Thoracic aorta (tissue), 2 donors: ENCODE measurements at places on chromosomes 16 and 17.

DNA sequence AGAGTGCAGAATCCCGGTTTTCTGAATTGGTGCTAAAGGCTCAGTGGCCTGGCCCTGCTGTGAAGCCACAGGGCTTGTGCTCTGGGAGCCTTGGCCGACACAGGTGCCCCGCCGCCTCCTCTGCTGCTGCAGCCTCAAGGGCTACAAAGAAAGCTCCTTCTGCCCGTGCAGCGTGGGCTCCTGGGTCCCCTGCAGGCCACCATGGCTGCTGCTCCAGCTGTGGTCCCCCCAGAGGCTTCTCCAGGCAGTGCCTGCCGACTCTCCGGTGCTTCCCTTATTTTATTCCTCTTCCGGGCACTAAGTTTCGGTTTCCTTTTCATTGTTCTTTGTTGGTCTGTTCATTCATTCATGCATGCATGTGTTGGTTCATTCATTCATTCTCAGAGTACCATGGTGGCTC, 53.1 kb downstream of the CMIP start:
- H3K27ac ChIP-seq = no peak overlapping the region
- H3K27me3 ChIP-seq = no peaks in the 10 kb centered on the region
- H3K36me3 ChIP-seq = no peaks in the 10 kb centered on the region
- no peak overlapping the region for H3K4me3 ChIP-seq

DNA sequence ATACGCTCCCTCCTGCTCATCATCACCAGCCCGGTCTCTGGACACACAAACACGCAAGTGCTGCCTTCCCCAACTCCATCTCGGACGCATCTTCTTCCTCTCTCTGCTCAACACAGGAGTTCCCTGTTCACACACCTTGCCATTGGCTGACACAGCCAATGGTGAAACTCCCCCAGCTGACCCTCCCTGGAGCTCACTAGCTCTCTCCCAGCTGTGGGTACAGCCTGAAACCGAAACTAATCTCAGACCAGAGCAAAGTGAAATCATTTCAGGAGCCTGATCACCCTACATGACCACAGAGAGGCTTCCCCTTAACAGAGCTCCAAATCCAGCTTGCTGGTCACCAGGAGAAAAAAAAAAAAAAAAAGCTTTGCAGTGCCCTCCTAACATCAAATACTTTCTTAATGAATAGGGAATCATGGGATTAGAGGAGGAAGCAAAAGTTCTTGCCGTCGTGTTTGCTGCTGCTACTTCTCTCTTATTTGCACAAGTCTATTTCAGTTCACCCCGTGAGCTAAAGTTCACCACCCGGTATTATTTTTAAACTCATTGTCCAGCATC, 8.3 kb downstream of the CUEDC1 start:
- no peaks in the 10 kb centered on the region for H3K27me3 ChIP-seq
- peak overlapping the region; percentile 48 for H3K27ac ChIP-seq
- no peak for DNase-seq

GRCh38 chr17:6498356-6498755, 54.1 kb downstream of the PIMREG start:
- H3K27me3 ChIP-seq = no peaks in the 10 kb centered on the region
- H3K4me3 ChIP-seq = no peak overlapping the region
- H3K4me1 ChIP-seq = no peaks in the 10 kb centered on the region
- no peak overlapping the region for H3K27ac ChIP-seq

GRCh38 chr17:66829883-66830282, 5.0 kb upstream of the CACNG5 start:
- no peaks in the 10 kb centered on the region for H3K4me1 ChIP-seq
- H3K36me3 ChIP-seq = no peaks in the 10 kb centered on the region
- H3K27me3 ChIP-seq = no peaks in the 10 kb centered on the region

- DNase-seq = no peak
- H3K27me3 ChIP-seq = no peaks in the 10 kb centered on the region
- H3K27ac ChIP-seq = no peak overlapping the region
- no peak overlapping the region for H3K4me3 ChIP-seq
These were observed 135.4 kb downstream of the CLEC16A start for GRCh38 chr16:11079652-11080187.

DNA sequence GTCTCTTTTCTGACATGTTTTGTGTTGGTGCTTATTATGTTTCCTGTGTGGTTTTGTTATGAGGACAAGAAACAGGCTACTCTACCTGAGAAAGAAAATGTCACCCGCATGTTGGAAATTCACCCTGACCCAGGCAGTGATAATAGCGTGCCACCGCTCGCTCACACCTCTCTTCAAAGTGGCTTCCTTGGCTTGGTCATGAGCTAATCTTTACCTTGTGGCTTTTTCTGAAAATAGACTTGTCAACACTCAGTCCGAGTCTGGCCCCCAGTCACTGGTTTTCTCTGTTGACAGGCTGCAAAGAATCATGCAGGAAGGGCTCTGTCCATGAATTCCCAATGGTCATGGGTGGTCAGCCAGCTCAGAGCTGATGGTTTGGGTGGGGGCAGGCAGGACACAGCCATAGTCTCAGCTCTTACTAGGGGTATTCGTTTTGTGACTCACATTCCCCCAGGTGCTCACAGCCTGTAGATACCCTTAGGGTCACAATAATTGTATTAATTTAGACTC, 121.3 kb upstream of the CACNG5 start:
- H3K4me3 ChIP-seq = no peak overlapping the region
- DNase-seq = no peak
- H3K27ac ChIP-seq = no peak overlapping the region
- no peaks in the 10 kb centered on the region for H3K36me3 ChIP-seq

- no peak overlapping the region for H3K4me3 ChIP-seq
- no peak for DNase-seq
- peaks cover 12% of the 10 kb centered on the region for H3K36me3 ChIP-seq
- no peaks in the 10 kb centered on the region for H3K4me1 ChIP-seq
- no peak overlapping the region for H3K27ac ChIP-seq
These were observed 12.3 kb downstream of the SLX4 start for GRCh38 chr16:3599121-3599520.

DNA sequence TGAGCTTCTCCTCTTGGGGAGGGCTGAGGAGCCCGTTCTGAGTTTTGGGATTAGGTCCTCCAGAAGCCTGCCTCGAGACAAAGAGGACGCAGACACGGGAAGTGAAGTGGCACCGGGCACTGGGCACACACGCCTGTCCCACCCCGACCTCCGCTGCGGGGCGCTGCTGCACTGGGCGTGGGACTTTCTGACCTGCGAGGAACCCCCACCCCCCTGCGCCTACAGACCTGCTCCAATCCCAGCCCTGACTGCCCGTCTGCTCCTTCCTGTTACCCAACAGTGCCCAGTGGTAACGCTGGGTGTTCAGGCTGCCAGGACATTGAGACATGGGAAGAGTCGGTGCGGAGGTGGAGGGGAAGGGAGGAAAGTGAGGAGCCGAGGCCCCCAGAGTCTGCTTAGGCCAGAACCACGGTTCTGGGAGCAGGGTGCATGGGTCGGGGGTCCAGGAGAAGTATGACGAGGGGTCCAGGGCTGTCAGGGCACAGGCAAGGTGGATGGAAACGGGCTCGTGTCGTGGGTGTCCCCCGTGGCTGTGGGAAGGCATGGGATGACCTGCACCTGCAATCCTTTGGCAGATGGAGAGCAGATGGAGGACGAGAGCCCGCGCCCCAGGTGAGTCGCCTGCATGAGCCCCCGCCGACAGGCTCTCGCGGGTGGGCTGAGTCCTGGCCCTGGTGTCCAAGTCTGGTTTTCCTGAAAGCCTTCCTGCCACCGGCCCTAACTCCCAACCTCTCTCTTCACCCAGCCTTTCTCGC, 112.0 kb upstream of the CREBBP start:
- DNase-seq = no peak
- no peak overlapping the region for H3K27ac ChIP-seq
- H3K27me3 ChIP-seq = no peaks in the 10 kb centered on the region
- H3K36me3 ChIP-seq = peaks cover 4% of the 10 kb centered on the region

- H3K4me1 ChIP-seq = no peaks in the 10 kb centered on the region
- DNase-seq = no peak
- peaks cover 5% of the 10 kb centered on the region for H3K36me3 ChIP-seq
- H3K27ac ChIP-seq = no peak overlapping the region
These were observed 12.1 kb downstream of the HEATR9 start for GRCh38 chr17:35856603-35857002.

DNA sequence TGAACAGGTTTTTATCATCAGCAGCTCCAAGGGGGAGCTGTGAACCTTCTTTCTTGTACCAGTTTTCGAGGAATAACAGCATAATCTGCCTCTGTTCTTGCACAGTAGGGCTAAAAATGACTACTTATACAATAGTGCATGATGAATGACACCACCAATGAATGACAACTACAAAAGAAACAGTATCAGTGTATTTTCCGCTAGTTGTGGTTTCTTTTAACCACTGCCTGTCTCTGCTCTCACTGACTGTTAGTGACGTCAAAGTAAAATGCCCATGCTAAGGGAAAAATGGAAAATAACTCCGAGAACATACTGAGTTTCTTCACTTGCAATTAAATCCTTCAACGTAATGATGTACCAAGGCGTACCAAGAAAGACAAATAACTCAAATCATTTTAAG, 294.9 kb downstream of the MAP2K6 start:
- H3K27me3 ChIP-seq = no peaks in the 10 kb centered on the region
- no peaks in the 10 kb centered on the region for H3K36me3 ChIP-seq
- no peaks in the 10 kb centered on the region for H3K4me1 ChIP-seq
- no peak overlapping the region for H3K4me3 ChIP-seq

DNA sequence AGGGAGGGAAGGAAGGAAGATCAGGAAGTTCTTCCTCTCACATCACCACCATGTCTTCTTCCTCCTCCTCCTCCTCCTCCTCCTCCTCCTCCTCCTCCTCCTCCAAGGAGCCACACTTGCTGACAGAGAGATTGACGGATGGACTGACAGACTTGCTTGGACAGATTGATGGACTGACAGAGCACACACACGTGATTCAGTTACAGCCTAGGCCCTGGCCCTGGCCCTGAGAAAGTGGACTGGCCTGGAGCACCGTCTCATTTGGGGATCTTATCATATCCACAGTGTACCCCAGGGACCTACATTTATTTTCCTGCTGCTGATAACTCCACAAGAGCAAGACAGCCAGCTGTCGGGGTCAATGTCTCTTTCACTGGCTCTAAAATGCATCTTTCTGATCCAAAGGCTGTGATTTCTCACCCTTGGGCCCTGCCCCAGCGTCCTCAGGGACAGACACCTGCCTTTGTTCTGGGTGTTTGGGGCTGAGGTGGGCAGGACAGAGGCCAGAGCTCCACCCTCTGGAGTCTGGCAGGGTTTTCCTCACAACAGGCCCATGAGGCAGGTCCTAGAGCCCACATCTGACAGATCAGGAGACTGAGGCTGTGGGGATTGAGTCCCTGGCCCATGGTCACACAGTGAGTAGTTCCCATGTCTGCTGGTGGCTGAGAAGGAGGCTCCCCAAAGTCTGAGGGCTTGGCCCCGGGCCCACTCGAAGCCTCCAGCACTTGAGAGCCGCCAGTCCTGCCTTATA, 2.3 kb upstream of the P2RX1 start:
- H3K27ac ChIP-seq = peak overlapping the region; percentile 84
- H3K36me3 ChIP-seq = no peaks in the 10 kb centered on the region
- no peak overlapping the region for H3K4me3 ChIP-seq
- no peaks in the 10 kb centered on the region for H3K27me3 ChIP-seq
- DNase-seq = no peak

DNA sequence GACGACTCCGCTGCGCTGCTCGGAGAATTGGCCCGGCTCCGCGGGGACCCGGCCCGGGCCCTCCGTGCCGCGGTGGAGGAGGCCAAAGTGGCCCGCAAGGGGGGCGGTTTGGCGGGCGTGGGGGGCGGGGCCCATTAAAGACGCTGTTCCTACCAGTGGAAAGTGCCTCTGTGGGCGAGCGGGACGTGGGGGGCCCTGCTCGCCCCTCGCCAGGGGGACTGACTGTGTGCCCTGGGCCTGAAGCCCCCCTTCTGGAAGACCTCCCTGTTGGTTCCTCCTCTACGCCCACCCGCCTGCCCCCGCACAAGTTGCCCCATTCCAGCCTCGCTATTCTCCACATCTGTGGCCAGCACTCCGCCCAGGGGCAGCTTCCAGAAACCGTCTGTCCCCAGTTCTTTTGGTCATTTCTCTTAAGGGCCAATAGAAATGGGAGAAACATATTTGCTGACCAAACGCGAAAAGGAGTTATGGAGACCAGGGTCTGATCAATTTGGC, 1.9 kb upstream of the FGF11 start:
- H3K27ac ChIP-seq = no peak overlapping the region
- H3K4me3 ChIP-seq = peak overlapping the region; percentile 83
- no peak for DNase-seq
- H3K4me1 ChIP-seq = peaks cover 25% of the 10 kb centered on the region
- H3K27me3 ChIP-seq = peaks cover 5% of the 10 kb centered on the region

- no peak overlapping the region for H3K4me3 ChIP-seq
- no peaks in the 10 kb centered on the region for H3K4me1 ChIP-seq
- no peaks in the 10 kb centered on the region for H3K36me3 ChIP-seq
- no peaks in the 10 kb centered on the region for H3K27me3 ChIP-seq
These were observed 282.3 kb upstream of the TNRC6C start for GRCh38 chr17:77676237-77676661.

DNA sequence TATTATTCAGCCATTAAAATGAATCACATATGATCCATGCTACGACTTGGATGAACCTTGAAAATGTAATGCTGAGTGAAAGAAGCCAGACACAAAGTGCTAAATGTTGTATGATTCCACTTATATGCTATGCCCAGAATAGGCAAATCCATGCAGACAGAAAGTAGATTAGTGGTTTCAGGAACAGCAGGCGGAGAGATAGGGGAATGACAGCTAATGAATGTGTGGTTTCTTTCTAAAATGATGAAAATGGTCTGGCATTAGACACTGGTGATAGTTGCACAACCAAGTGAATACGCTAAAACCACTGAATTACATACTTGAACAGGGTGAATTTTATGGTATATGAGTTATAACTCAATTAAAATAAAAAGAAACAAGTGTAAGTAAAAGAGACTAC, 121.8 kb upstream of the NOG start:
- no peaks in the 10 kb centered on the region for H3K27me3 ChIP-seq
- no peak for DNase-seq
- H3K36me3 ChIP-seq = no peaks in the 10 kb centered on the region
- H3K27ac ChIP-seq = no peak overlapping the region
- H3K4me3 ChIP-seq = no peak overlapping the region

DNA sequence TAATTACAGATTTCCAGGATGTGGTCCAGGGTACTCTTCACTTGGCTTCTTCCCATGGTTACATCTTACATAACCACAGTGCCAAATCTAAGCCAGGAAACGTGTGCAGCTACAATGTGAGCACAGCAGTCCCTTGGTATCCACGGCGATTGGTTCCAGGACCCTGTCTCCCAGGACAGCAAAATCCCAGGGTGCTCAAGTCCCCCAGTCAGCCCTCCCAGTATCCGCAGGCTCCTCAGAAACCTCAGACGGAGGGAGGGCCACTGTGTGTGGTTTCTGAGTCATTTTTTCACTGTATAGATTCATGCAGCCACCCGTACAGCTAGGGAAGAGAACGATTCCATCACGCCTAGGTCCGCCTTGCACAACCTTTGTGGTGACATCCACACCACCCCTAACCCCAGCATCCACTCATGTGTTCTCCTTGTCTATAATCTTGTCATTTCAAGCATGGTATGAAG, 11.1 kb upstream of the ATP2C2 start:
- DNase-seq = no peak
- H3K4me1 ChIP-seq = no peaks in the 10 kb centered on the region
- no peaks in the 10 kb centered on the region for H3K36me3 ChIP-seq
- H3K27me3 ChIP-seq = no peaks in the 10 kb centered on the region
- H3K27ac ChIP-seq = no peak overlapping the region
- H3K4me3 ChIP-seq = no peak overlapping the region
